ENCODE measurements at places on chromosomes 7 and 10. TPM values are rescaled to one million over a fixed set of nuclear protein-coding genes. Genes with fewer than 3 reads are reported as not detected.

DNA sequence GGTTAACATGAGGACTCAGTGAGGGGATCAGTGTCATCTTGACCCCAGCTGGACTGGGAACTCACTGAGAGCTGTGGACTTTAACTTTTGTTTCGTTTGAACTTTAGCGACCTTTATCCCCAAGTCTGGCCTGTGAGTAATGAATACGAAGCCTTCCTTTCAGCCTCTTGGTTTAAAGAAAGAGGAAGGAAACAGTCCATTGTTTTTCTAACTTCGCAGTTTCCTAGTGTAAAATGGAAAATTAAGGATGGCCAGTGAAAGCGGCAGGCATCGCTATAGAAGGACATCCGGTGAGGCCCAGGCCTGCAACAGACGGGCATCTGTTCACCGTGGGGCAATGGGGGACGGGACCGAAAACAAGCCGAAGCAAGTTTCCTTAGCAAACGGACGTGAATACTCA lies 44.1 kb upstream of the ADO start:
- DNase-seq = no peak
- H3K4me3 ChIP-seq = no peak overlapping the region
- H3K27ac ChIP-seq = no peak overlapping the region
- peaks cover 6% of the 10 kb centered on the region for H3K27me3 ChIP-seq
- no peaks in the 10 kb centered on the region for H3K4me1 ChIP-seq

DNA sequence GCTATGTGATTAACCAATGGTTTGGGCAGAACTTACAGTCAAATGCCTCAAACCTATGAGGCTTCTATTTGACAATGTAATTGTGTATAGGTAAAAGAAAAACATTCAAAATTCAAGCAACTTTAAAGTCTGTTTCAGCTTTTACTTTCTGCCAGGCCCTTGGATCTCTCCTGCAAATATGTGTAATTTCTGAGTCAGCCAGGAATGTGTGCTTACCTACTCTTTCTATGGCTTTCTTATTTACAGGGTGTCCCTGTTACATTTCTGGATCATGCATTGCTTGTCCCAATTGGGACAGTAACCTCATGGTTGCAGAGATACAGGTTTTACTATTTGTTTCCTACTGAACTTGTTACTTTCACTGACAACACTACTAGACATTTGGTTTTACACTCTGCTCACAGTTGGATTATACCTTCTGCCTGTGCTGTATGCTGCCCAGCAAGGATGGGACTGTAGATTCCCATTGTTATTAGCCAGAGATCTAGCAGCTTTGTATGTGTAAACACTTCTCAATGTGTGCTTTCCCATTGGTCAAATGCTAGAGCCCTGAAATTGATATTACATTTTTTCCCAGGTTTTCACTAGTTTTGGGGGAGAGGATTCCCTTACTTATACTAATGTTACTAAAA lies 355.3 kb downstream of the ARL4A start:
- no peaks in the 10 kb centered on the region for H3K4me1 ChIP-seq
- H3K36me3 ChIP-seq = no peaks in the 10 kb centered on the region
- DNase-seq = peak; percentile 22
- H3K4me3 ChIP-seq = no peak overlapping the region
- H3K27me3 ChIP-seq = no peaks in the 10 kb centered on the region

DNA sequence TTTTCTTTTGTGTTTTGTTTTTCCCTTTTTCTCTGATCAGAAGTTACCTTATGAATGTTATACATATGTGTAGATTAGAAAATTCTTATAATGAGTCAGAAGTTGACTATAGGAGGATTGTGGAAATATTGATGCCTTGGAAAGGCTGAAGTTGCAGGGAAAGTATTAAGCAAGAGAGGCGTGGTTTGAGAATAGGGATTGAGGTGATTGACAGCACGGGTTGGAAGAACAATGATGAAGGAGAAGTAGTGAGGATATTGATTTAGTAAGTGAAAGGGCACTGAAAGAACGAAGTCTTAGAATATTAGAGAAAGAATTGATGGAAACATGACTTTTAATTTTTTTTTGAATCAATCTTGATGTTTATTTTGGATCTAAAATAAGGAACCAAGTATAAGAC lies 176.0 kb downstream of the EXOC4 start:
- H3K36me3 ChIP-seq = no peaks in the 10 kb centered on the region
- no peak overlapping the region for H3K4me3 ChIP-seq
- no peaks in the 10 kb centered on the region for H3K27me3 ChIP-seq
- no peak overlapping the region for H3K27ac ChIP-seq
- no peak for DNase-seq

GRCh38 chr7:28503396-28503795 lies 91.1 kb downstream of the CREB5 start:
- no peaks in the 10 kb centered on the region for H3K4me1 ChIP-seq
- H3K27me3 ChIP-seq = peaks cover 7% of the 10 kb centered on the region
- no peak overlapping the region for H3K27ac ChIP-seq

DNA sequence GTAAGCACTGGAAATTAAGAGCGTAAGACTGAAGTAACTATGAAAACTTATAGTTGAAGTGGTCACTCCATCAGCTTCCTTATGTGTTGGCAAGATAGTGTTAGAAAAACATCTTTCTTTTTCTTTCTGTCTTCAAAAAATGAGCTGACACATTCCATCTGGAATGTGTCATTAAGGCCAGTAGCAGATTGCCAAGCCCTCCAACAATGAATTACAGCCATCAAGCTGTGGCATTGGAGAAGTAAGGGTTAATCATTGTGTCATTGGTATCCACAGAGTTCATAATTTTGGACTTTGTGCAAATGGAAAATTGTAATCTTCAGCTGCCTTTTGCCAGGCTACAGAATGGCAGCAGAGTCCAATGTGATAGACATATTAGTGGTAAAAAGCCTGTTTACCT lies 926.3 kb downstream of the NRG3 start:
- DNase-seq = no peak
- no peak overlapping the region for H3K4me3 ChIP-seq
- H3K27ac ChIP-seq = no peak overlapping the region

GRCh38 chr7:135342887-135343286 lies 109.2 kb downstream of the STRA8 start:
- no peaks in the 10 kb centered on the region for H3K36me3 ChIP-seq
- 0 out of 2 replicates have a peak, but pooled peaks cover 2% of the 10 kb centered on the region for H3K27me3 ChIP-seq
- H3K4me3 ChIP-seq = no peak overlapping the region
- DNase-seq = no peak
- no peak overlapping the region for H3K27ac ChIP-seq

- no peaks in the 10 kb centered on the region for H3K36me3 ChIP-seq
- no peaks in the 10 kb centered on the region for H3K27me3 ChIP-seq
- no peak for DNase-seq
- H3K27ac ChIP-seq = no peak overlapping the region
Measured at GRCh38 chr10:66835400-66835799, 90.4 kb upstream of the LRRTM3 start.

- no peak overlapping the region for H3K27ac ChIP-seq
- no peak for DNase-seq
- H3K27me3 ChIP-seq = no peaks in the 10 kb centered on the region
- H3K4me1 ChIP-seq = no peaks in the 10 kb centered on the region
- no peak overlapping the region for H3K4me3 ChIP-seq
- H3K36me3 ChIP-seq = no peaks in the 10 kb centered on the region
Measured at GRCh38 chr10:95356-96115, 39.7 kb upstream of the ZMYND11 start.

DNA sequence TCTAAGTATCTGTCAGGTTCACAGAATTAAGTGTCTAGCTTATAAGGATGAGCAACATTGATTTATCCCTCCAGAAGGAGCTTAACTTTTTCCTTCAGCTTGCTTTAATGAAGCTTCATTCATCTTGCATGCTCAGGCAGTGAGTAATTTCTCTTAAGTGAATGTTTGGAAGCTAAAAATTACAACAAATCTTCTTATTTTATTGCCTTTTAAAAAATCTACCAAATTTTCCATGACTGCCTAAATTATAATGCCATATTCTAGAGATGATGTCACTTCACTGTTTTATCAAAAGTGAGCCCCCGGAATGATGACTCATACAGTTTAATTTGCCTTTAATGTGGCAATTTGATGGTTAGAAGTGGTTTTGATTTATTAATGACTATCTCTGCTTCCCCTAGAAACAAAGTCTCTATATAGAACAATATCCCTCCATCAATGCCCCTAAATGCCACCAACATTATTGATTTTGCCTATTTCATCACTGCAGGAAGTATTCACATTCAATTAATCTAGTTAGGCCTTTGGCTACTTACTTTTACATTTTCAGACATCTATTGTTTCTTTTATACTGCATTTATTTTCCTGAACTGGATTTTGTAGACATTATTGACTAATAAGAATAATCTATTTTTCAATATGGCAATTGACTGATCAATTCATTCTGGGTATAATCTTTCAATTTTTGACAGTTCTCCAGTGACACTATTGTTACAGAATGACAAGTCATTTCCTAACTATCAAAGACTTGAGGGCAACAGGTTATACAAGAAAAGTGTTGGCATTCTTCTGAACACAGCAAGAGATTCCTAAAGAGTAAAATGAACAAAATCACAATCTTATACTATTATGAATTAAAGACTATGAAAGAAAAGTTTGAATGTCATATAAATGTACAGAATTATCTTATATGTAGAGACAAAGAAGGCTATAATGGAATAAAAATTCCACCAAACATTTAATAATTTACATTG lies 139.3 kb upstream of the ODAD2 start:
- no peaks in the 10 kb centered on the region for H3K27me3 ChIP-seq
- DNase-seq = no peak
- no peak overlapping the region for H3K27ac ChIP-seq
- H3K4me1 ChIP-seq = no peaks in the 10 kb centered on the region
- H3K36me3 ChIP-seq = no peaks in the 10 kb centered on the region
- H3K4me3 ChIP-seq = no peak overlapping the region

DNA sequence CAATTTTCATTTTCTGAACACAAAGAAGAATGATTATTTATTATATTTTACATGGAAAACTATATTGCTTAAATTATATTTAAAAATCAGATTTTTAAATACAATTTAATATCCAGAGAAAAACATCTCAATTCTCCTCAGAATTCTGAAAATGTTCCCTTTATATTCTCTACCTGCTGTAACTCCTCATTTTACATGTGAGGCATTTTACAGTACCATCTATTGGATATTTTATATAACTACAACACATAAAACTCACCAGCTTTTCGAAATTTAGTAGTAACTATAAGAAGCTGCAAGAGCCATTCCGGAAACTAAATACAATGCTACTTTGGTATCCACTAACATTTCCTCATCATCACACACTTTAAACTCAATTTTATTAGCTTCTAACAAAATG lies 264.6 kb downstream of the DGKB start:
- no peaks in the 10 kb centered on the region for H3K27me3 ChIP-seq
- DNase-seq = no peak
- no peak overlapping the region for H3K27ac ChIP-seq
- no peak overlapping the region for H3K4me3 ChIP-seq
- H3K36me3 ChIP-seq = no peaks in the 10 kb centered on the region
- no peaks in the 10 kb centered on the region for H3K4me1 ChIP-seq

GRCh38 chr7:36726311-36726710 lies 2.0 kb upstream of the AOAH start:
- DNase-seq = no peak
- H3K36me3 ChIP-seq = no peaks in the 10 kb centered on the region
- no peak overlapping the region for H3K4me3 ChIP-seq
- no peaks in the 10 kb centered on the region for H3K4me1 ChIP-seq
- no peak overlapping the region for H3K27ac ChIP-seq

DNA sequence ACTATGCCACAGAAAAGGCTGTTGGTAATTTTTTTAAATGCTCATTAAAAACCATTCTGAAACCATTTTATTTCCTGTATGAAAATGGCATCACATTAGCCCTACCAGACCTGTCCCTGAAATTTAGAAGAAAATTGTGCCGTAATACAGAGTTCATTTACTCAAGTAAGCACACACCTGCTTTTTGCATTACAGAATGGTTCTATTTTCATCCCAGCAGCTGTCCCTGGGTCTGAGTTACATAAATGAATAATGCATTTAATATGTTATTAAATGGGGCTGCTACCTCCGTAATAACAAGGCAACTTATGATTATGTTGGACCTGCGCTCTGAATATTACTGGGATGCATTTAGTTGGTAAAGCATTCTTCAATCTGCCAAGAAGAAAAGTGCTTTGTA lies 508.9 kb downstream of the SORCS1 start:
- no peak overlapping the region for H3K4me3 ChIP-seq
- H3K27ac ChIP-seq = no peak overlapping the region
- H3K4me1 ChIP-seq = no peaks in the 10 kb centered on the region
- H3K27me3 ChIP-seq = no peaks in the 10 kb centered on the region
- no peaks in the 10 kb centered on the region for H3K36me3 ChIP-seq
- no peak for DNase-seq

GRCh38 chr7:109549471-109550193 lies 980.0 kb downstream of the DNAJB9 start:
- DNase-seq = no peak
- no peaks in the 10 kb centered on the region for H3K4me1 ChIP-seq
- H3K27ac ChIP-seq = no peak overlapping the region
- no peaks in the 10 kb centered on the region for H3K36me3 ChIP-seq
- no peak overlapping the region for H3K4me3 ChIP-seq

GRCh38 chr10:23754941-23755340 lies 316.1 kb downstream of the OTUD1 start:
- no peaks in the 10 kb centered on the region for H3K4me1 ChIP-seq
- H3K27me3 ChIP-seq = no peaks in the 10 kb centered on the region
- no peak overlapping the region for H3K4me3 ChIP-seq
- H3K36me3 ChIP-seq = no peaks in the 10 kb centered on the region
- DNase-seq = no peak

GRCh38 chr7:97007583-97007861 lies 2.2 kb downstream of the DLX6 start:
- H3K36me3 ChIP-seq = no peaks in the 10 kb centered on the region
- H3K27me3 ChIP-seq = peaks cover 6% of the 10 kb centered on the region
- H3K4me3 ChIP-seq = no peak overlapping the region
- no peak for DNase-seq
- 0 out of 2 replicates have a peak, but pooled peaks cover 2% of the 10 kb centered on the region for H3K4me1 ChIP-seq

- no peaks in the 10 kb centered on the region for H3K4me1 ChIP-seq
- no peaks in the 10 kb centered on the region for H3K36me3 ChIP-seq
- H3K4me3 ChIP-seq = no peak overlapping the region
- H3K27me3 ChIP-seq = no peaks in the 10 kb centered on the region
Measured at GRCh38 chr7:148687555-148687954, 11.1 kb upstream of the CUL1 start.

The LIPF gene
- not detected for total RNA-seq

The CAV1 gene
- 496 TPM for total RNA-seq

The HOXA13 gene
- total RNA-seq = 1.2 TPM

The MTURN gene
- total RNA-seq = 1.2 TPM

The EZH2 gene
- 38.3 TPM for total RNA-seq

All from Panc1 (cell line).